Choroid plexus epithelial cell (primary cell): ENCODE measurements at places on chromosomes 11 and 22.

DNA sequence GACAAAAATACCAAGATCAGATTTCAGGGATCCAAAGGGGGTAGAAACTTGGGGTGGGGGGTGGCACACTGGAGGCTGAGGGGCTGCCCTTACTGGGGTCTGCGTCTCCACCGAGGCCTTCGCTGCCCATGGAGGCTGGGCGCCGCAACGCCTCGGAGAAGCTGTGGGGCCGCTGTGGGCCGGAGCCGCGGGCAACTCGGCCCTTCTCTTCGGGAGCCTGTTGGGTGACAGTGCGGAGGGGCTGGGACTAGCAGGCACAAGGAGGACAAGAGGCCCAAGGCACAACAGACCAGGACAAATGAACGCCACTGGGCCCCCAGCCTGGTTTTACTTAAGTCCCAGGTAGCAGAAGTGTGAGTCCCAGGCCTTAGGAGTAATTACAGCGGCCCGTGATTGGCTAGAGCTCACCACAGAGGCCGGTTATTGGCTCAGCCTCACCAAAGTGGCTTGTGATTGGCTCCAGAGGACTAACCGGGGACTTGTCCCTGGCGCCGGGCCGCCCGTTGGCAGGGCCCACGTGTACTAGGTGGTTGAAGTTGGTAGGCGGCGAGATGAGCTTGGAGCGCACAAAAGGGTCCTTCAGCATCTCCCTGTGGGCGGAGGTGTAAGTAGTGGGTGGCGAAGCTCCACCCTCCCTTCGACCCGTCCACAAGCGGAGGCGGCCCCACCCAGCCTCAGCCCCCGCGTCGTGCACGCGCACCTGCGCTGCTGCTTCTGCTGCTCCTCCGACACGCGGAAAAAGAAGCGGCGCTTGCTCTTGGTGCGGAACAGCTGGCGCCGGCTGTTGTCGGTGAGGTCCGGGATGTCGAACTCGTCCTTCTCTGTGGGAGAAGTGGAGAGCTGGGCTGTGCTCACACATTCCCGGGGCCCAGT, 16.5 kb upstream of the MEN1 start:
- DNase-seq, result no peak

DNA sequence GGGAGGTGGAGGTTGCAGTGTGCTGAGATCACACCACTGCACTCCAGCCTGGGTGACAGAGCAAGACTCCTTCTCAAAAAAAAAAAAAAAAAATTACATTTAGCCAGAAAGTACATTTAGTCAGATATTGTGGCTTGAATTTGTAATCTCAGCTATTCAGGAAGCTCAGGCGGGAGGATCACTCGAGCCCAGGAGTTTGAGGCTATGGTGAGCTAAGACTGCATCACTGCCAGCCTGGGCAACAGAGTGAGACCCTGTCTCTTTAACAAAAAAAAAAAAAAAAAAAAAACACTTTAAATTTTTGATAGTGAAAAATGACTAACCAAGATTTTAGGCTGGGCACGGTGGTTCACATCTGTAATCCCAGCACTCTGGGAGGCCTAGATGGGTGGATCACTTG, 27.3 kb downstream of the MRTFA start:
- no peak for DNase-seq

- DNase-seq, result peak; percentile 49
Observed at GRCh38 chr22:44648821-44649565, 53.0 kb upstream of the PRR5 start.

DNA sequence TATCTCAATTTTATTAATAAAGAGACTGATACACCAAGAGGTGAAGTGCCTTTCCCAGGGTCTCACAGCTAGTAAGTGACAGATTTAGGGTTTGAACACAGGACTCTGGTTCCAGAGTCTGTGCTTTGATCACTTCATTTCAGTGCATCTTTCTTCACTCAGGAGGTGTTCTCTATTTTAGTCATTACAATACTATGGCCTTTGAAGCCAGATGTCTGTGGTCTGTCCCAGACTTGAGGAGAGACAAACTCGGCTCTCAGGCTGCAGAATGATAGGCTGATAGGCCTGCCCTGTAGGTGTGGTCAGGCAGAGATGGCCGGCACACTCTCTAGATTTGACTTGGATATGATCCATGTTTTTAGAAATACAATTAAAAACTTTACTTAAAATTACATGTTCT, 478.5 kb upstream of the CCDC90B start:
- no peak for DNase-seq

DNA sequence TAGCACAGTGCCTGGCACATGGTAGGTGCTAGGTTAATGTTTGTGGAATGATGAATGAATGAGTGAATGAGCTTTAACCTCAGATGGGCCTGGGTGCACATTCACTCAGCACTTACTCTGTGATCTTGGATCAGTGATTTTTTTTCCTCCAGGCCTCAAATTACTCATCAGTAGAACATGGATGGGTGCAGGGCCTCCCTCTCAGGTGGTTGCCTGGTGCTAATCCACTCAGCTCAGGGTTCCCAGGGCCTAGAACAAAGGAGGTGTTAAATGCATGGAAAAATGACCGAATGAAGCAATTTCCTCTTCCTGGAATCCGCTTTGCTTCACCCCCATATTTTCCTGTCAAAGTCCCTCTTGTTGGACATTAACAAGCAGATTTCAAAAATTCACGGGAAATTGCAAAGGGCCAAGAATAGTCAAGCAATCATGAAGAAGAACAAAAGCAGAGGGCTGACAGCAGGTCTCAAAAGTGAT, 93.5 kb downstream of the MYEOV start:
- no peak for DNase-seq

DNA sequence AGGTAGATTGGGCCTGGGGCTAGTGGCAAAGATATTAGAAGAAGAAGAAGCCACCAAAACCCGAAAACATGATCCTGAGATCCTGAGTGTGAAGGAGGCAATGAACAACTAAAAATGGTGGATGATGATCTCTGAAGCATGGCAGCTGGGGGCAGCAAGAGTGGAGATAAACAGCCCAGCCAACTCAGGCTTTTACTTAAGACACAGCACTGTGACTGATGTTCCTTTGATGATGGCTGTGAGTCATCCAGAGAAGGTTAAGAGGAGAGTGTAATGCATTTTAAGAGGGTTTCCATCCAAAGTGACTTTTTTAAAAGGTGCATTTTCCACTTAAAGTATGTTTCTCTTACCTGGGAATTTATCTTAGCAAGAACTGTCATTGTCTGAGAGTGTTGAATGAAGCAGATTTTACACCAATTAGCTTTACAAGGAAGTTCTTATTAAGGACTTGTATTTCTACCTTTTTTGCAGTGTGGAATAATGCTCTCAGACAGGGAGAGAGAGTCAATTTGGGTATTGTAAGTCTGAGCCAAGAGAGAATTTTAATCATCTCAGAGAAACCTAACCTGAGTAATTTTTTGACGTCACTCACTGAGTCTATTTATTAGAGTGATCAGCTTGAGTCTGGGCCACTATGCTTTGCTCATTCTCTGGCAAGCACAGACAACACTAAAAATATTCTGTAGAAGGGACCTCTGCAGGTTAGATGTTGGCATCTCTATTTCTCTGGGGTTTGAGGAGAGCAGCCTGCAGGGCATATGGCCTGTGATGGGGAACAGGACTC, 14.1 kb upstream of the CALCB start:
- no peak for DNase-seq

DNA sequence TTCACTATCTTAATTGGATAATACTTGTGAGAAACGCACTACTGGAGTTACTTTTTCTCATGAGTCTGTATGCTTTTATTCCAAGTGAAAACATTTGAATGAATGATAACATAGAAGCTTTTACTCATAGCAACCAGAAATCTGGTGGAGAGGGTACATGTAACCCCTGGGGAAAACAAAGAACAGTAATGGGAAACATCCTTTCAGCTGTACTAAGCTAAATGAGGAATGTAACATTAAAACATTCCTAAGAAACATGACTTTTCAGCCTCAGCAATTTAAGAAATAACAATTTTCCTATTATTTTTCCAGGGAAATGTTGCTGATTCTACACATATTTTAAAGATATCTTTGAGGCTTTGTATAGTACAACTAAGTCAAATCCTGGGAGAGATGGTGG, 97.2 kb upstream of the CEP126 start:
- peak; percentile 2 for DNase-seq

DNA sequence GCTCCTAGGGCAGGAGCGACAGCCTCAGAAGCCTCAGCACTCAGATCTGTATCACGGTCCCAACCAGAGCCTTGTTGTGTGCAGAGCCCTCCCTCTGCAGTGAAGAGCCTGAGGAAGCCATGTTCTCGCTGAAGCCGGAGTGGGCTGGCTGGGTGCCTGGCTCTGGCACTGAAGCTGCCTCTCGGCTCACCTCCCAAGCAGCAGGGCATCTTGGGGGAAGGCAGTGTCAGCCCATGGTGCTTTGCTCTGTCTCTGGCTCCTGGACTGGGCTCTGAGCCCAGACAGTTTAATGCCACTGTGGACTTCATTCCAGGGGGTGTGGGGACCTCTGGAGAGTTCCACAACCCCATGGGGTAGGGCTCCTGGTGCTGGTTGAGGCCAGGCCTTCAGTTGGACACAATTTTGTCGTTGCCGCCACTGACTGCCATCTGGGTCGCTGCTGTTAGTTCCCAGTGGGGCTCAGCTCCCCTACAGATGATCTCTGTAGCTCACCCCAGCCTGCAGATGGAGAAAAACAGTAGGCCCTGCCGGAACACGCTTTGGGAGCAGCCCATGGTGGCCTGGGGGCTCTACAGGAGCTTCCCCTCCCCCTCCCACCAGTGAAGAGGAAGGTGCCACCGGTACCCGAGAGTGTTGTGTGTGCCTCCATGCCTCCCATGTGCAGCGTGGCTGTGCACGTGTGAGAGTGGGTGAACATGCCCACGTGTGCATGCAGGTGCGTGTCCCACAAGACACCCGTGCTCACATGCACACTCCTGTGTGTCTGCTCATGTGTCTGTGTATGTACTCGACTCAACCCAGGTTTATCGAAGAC, 86.5 kb upstream of the B3GAT1 start:
- DNase-seq, result no peak

DNA sequence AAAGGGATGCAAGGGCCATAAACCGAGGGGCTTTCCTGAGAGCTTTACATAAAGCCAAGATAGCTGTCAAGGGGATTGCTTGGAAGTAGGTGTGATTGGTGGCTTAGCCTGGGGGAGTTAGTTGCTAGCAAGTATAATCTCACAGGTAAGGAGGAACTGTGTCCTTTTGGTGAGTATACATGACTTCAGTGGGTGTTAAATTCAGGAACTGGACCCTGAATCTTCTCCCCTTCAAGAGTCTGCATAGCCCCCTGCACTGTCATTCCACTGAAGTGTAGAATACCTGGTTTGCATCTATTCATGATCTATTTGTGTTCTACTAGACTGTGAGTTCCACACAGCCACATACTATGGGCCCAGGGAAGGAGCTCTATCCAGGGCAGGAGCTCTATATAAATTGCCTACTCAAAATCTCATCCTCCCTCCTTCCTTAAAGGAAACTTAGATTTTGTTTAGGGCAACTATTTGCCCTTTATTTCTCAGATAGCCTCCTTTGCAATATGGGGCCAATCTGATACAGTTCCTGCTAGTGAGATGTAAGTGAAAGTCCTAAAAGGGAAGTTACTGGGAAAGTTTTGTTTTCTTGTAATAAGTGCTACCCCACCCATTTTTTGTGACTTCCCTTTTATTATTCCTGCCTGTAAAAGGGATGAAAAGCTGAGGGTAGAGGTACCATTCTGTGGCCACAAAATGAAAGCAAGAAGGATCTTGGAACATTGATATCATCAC, 120.5 kb downstream of the PGR start:
- DNase-seq, result no peak

DNA sequence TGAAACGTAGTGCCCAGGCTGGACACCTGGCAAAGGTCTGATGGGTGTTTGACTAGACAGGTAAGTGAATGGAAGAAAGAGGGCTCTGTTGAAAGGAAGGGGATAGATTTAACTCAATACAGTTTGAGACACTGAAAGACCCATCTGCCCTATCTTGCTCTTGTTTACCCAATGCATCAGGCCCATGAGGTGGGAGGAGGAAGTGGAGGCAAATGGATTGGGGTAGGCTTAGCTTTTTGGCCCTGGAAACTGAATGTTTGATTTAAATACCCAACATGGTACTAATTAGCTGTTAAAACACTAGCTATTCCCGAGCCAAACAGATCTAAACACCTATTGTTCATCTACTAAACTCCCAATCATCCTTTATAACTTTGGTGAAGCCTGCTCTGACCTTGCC, 3.5 kb upstream of the UVRAG start:
- DNase-seq, result no peak
